ENCODE measurements at places on chromosomes 6 and 20. TPM values are rescaled to one million over a fixed set of nuclear protein-coding genes. Genes with fewer than 3 reads are reported as not detected.

GRCh38 chr6:90477366-90477765 is 109.5 kb downstream of the MAP3K7 start:
- no peak for DNase-seq

GRCh38 chr6:50990750-50991446 is 172.2 kb downstream of the TFAP2B start:
- no peak for DNase-seq

DNA sequence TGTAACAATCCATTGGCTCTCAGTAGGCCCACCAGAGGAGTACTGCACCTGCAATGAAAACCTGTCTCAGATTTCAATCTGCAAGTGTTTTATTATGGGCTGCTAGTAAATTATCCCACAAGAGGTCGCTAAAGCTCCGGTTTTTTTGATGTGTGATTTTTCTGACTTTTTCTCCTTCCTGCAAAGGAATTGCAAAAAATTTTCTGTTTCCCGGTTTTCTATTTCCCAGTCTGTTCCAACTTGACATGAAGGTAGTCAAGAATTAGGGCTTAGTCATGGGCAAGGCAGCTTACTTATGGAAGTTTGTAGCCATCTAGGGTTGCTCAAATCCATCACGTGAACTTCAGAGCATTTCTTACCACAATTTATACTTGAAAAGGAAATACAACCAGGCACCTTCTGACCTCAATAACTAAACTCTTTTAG is 38.5 kb upstream of the AHI1 start:
- DNase-seq = no peak

THEMIS gene
- total RNA-seq = 0.67 TPM

- peak; percentile 61 for DNase-seq
Observed at GRCh38 chr6:36290668-36291620, 21.1 kb downstream of the PNPLA1 start.

VIP gene
- total RNA-seq = 9.0 TPM

LRP11 gene
- 22.2 TPM for total RNA-seq

GSTA3 gene
- not detected for total RNA-seq

DNA sequence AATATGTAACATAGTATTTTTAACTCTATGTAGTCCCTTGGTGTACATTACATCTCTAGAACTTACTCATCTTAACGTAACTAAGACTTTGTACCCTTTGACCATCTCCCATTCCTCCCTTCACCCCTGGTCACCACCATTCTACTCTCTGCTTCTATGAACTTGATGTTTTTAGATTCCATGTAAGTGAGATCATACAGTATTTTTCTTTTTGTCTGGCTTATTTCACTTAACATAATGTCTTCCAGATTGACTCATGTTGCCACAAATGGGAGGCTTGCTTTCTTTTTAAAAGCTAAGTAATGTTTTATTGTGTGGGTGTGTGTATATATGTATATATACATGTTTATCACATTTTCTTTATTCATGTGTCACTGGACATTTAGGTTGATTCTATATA is 55.8 kb downstream of the TMEM200A start:
- no peak for DNase-seq

FOXA2 gene
- total RNA-seq = 37.0 TPM

DNA sequence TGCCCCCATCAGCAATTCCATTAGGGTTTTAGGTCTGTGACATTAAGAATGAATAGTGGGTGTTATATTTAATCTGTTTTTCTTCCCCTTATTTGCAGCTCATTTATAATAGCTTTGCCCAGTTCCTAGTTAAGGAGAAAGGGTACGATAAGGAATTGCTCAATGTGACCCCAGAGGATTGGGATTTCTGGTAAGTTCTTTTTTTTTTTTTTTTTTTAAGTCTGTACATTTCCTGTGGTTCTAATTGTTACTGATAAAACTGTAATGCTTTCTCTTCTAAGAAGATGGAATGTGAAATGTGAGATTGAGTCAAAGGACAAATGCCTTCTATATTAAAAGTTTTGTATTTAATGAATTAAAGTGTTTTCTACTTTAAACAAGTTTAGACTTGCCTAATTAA is 5.5 kb downstream of the NT5DC1 start:
- DNase-seq = no peak

TFAP2C gene
- total RNA-seq = 1.6 TPM

- no peak for DNase-seq
Observed at GRCh38 chr6:159985296-159985945, 16.5 kb downstream of the IGF2R start.

ULBP3 gene
- total RNA-seq = 1.2 TPM

DNA sequence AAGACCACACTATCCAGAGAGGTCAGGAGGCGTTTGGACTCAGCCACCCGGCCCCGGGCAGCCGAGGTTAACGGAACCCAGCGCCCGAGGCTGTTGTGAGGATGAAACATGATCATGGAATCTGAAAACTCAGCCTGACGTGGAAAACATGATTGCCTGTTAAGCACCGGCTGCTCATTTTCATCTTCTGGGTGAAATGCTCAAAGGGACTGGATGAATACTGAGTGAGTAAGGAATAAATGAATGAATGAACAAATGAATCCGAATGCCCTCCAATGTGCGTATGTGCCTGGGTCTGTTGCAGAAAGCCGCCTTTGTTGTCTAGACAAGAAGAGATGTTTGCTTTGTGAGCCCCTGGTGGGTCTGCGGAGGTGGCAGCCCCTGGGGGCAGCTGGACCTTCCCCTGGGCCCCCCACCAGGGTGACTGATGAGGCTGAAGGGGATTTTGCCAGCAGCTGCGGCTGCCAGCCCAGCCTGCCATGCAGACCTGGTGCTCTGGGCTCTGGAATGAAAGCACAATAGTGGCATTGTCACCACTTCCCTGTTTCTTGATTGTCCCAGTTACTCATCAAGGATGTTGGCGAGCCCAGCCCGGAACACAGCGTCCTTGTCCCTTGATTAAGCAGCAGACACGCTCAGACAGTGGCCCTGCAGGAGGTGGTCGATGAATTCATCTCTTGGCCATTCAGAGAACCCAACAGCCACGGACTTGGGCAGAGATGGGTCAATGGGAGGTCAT is 211.1 kb downstream of the ANKRD60 start:
- peak; percentile 86 for DNase-seq

GRCh38 chr6:54716877-54717276 is 129.7 kb upstream of the FAM83B start:
- DNase-seq = no peak

DNA sequence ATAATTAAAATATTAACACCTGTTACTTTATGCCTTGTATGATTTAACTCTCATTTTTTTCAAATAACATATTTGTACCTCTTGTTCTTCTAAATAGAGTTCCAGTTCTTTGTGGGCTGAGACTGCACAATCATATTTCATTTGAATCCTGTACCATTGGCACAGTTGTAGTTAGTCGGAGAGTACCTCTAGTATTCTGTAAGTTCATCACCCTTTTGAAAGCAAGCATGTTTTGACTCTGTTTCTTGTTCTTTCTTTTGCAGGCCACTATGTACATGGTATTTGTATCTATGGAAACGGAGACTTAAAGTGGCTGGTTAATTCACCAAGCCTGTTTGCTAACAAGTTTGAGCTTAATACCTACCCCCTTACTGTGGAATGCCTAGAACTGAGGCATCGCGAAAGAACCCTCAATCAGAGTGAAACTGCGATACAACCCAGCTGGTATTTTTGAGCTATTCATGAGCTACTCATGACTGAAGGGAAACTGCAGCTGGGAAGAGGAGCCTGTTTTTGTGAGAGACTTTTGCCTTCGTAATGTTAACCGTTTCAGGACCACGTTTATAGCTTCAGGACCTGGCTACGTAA is 68.2 kb downstream of the C6orf52 start:
- no peak for DNase-seq

GRCh38 chr6:96015518-96016333 is at the start of gene FUT9:
FUT9 (plus strand) TSS chr6:96015974; CDS start chr6:96203156, 187,182 bp downstream.
- DNase-seq = no peak

DNA sequence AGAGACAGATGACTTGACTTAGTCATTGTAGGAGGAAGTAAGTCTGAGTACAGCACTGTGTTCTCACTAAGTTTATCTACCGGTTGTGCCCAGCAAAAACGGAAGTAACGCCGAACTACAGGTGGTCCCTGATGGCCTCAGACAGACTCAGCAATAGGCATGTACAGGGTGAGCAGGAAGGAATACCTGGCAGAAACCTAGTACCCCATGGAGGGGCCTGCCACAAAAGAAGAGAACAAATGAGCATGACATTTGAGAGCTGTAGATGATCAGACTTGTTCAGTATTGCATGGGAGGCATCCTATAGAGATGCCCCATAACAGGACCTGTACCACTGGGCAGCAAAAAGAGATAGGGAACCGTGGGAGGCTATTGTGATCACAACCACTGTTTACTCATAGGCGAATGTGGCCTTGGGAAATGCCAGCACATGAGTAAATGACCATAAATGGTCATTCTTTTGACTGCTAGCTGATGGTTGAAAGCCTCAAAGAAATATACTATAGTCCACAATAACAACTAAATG is 106.4 kb upstream of the TAB2 start:
- no peak for DNase-seq

- no peak for DNase-seq
Observed at GRCh38 chr6:113065611-113066010, 718.5 kb downstream of the RFPL4B start.

DNA sequence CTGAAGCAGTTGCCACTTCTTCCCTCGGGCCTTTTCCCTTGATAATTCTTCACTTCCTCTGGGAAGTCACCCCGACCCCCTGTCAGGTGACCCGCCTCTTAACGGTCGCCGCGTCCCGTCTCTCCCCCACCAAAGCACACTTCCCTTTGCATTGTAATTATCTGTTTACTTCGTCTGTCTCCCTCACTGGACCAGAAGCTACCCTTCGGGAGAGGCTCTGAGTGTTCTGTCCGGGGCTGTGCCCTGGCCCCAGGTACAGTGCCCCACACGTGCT is 771 bp upstream of the SNAI1 start:
- no peak for DNase-seq

DNA sequence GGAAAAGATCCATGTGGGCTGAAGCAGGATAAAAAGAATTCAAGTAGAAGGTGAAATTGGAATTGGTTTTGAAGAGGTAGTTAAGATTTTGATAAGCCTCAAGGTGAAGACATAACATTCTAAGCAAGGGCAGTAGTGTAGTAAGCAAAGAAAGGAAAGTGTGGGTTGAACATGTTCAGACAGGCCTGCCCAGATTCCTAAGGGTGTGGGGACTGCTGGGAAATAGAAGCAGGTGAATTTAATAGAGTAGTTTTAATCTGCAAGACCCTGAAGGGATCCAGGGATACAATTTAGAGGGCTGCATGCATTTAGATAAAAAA is 19.1 kb downstream of the TAB2 start:
- DNase-seq = no peak

CLPSL1 gene
- total RNA-seq = not detected

DNA sequence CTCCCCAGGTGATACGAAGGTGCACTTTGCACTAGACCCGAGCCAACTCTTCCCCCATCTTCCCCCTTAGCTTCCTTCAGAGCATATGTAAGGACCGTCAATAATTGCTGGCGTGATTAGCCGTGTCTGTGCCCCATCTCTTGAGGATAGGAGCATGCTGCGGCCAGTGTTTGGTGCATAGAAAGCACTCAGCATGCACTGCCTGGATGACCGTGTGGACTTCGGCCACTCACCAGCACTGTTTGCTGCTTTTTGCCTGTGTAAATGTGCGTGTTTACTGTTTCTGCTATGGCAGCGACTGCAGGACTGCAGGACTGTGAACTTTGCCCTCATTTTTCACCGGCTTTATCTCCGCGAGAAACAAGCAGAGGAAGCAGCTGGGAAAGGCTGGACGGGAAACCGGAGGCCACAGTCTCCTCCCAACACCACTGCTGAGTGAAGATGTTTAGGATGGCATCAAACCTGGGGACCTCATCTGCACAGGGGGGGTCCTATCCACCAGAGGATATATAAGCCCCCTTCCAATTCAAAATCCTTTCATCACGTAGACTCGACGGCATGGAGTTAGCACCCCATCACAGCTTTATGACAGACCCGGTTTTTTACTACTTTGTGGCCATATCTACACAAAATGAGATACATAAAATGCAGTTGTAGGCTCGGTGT is 150.6 kb upstream of the AFDN start:
- peak; percentile 83 for DNase-seq

GINS1 gene
- total RNA-seq = 2.7 TPM

DNA sequence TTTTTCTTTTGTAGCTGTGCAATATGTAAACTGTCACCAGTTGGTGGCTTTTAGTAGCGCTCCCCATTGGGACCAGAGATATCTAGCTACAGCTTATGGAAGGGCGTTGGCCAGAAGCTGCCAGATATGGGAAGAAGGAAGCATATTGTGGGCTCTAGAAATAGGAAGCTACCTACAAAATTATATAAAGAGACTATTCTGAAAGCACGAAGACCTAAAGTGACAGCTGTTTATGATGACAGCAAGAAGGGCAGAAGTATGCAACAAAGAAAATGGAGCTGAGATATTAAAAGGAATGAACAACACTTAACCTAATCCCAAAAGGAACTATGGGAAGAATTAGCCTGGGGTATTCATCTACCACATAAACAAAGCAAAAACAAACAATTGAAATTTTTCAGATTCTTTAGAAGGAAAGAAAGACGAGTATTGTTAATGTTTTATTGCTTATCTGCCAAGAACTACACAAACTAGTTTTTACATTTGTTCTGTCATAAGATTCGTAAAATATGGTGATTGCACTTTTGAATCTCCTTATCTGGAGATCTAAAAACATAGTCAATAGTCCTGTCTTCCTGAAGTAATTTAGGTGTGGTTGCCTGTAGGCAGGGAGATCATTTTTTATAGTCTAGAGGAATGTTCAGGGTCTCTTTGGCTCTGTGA is 81.6 kb downstream of the NCOA7 start:
- DNase-seq = no peak

GRCh38 chr6:6923605-6924004 is 184.2 kb upstream of the RREB1 start:
- DNase-seq = no peak

DNA sequence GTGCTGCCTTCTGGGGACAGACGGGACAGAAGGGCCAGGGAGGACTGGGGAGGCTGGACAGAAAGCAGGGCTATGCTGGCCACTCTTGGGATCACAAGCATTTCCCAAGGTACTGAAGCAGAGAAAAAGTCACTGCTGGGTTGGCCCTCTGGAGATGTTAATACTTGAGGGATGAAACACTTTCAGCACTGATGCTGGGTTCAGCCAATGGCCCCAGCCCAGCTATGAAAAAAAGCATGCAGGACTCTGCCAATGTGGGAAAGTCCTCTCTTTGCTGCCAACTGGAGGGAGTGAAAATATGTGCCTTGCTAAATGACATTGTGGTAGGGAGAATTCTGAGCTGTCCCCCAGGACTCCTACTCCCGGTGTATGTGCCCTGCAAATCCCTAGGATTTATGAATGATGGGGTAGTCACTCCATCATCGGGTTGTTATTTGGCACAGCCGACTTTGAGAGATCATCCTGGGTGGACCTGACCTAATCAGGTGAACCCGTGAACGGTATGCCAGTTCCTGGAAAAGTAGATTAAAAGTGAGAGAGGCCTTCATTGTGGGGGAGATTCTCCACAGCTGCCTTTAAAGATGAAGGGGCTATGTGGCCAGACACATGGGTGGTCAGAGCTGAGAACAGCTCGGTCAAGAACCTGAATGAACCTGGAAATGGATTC is 119.9 kb upstream of the TRAF3IP2 start:
- no peak for DNase-seq
